Left lung (tissue), 14 donors: ENCODE measurements at places on chromosomes 7 and 10.

DNA sequence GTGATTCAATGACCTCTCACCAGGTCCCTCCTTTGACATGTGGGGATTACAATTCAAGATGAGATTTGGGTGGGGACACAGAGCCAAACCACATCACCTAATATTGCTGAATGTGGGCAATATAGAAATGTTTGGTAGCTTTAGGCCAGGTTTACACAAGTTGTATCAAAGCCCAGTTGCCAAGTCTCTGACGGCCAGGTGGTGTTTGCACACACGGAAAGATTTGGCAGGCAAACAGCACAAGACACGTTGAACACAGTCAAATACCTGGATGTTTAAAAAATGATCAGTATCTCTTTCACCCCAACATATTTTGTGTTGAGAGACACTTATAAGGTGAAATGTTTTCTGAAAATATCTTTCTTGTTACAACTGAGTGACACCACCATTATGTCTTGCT is 294.4 kb upstream of the MKI67 start:
- no peaks in the 10 kb centered on the region for H3K27me3 ChIP-seq
- H3K4me3 ChIP-seq, result no peak overlapping the region
- H3K27ac ChIP-seq, result no peak overlapping the region
- no peaks in the 10 kb centered on the region for H3K4me1 ChIP-seq
- no peaks in the 10 kb centered on the region for H3K36me3 ChIP-seq
- DNase-seq, result no peak

DNA sequence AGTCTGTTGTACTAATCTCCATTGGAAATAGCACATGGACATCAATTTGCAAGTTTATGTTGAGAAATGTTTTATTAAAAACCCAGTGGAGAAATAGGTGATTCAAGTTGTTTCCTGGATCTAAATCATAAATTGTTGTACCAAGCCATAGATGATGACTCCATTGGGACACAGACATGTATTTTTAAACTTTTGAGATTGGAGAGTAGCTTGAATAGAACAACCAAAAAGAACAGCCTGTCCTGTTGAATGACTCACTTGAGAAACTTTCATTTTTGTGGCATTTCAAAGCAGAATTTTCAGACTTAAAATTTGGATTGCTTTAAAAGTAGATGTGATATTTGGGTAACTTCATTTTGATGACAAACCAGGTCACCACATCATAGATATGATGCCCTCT is 197.5 kb downstream of the GPAM start:
- DNase-seq, result no peak
- no peak overlapping the region for H3K4me3 ChIP-seq
- no peak overlapping the region for H3K27ac ChIP-seq
- H3K4me1 ChIP-seq, result no peaks in the 10 kb centered on the region

DNA sequence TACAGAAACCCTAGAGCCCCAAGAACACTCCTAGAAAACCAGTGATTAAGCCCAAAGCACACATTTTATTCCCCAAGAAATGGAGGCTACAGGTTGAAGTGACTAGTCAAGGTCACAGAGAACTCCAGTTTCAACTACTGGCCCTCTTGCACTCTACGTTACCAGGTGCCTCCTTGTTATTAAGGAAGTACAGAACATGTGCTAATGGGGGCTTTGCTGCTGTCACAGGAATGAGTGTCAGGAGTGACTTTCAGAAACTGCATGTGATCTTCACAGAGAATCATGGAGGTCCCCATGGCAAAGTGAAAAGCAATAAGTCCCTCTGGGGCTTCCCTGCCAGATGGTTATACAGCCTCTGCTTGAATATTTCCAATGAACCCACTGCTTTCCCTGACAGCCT is 19.3 kb downstream of the JAZF1 start:
- peaks cover 17% of the 10 kb centered on the region for H3K4me1 ChIP-seq
- H3K27ac ChIP-seq, result no peak overlapping the region
- H3K36me3 ChIP-seq, result no peaks in the 10 kb centered on the region
- H3K4me3 ChIP-seq, result no peak overlapping the region
- H3K27me3 ChIP-seq, result no peaks in the 10 kb centered on the region

- peak; percentile 76 for DNase-seq
- H3K27me3 ChIP-seq, result no peaks in the 10 kb centered on the region
- no peak overlapping the region for H3K4me3 ChIP-seq
- H3K27ac ChIP-seq, result no peak overlapping the region
- H3K36me3 ChIP-seq, result peaks cover 12% of the 10 kb centered on the region
Measured at GRCh38 chr7:8217200-8218068, 44.5 kb downstream of the ICA1 start.

DNA sequence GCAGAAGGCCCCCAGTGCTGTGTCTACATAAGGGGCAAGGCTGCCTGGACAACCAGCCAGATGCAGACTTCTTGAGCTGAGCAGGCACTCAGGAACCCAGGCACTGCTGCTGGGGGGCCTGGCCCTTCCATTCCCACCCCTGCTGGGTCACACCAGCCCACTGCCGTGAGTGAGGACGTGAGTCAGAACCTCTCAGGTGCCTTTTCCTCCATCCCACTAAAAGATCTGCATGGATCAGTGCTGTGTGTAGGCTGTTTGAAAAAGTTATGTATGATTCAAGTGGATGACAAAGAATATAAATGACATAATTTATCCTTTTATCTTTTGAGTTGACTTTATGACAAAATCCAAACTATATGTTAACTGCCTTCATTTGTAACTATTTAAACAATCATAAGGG is 499.3 kb downstream of the INHBA start:
- no peaks in the 10 kb centered on the region for H3K4me1 ChIP-seq
- H3K36me3 ChIP-seq, result no peaks in the 10 kb centered on the region
- no peak overlapping the region for H3K27ac ChIP-seq
- H3K4me3 ChIP-seq, result no peak overlapping the region
- no peaks in the 10 kb centered on the region for H3K27me3 ChIP-seq
- DNase-seq, result no peak
